ENCODE measurements at places on chromosomes 5 and 9.
A peak's percentile ranks its signal among the peaks of the same experiment; 100 is the strongest.

DNA sequence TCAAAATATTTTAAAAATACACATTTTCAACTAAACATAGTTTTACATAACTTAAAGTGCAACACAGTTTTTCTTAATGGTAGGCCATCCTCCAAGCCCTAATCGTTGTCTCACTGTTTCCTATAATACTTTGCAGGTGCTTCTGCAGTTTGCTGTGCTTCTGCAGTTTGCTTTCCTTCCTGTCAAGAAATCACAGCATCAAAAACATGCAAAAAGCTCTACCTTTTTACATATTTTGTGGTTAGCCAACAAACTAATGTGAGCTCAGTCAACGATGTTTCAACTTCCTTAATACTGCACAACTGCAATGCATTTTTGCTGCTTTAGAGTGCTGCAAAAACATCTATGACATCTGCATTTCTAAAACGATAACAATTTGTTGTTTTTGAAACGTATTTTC lies 25.2 kb downstream of the EMB start:
- no peak for DNase-seq

DNA sequence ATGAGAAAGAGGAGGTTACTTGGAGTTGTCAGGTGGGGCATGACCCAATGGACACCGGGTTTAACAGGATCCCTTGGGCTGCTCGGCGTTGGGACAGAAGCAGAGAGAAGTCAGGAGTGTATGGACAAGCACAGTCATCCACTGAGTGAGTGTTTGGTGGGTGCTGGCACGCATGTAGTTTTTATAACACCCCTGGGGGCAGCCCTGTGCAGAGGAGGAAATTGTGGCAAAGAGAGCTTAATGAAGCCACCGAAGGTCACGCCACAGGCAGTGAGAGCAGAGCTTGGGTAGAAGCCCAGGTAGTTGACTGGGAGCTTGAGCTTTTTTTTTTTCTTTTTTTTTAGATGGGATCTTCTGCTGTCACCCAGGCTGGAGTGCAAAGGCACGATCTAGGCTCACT lies 43.2 kb upstream of the IER5L start:
- peak; percentile 16 for DNase-seq

GRCh38 chr9:88072831-88073375 lies 65.4 kb downstream of the SPATA31C2 start:
- DNase-seq: peak; percentile 10

DNA sequence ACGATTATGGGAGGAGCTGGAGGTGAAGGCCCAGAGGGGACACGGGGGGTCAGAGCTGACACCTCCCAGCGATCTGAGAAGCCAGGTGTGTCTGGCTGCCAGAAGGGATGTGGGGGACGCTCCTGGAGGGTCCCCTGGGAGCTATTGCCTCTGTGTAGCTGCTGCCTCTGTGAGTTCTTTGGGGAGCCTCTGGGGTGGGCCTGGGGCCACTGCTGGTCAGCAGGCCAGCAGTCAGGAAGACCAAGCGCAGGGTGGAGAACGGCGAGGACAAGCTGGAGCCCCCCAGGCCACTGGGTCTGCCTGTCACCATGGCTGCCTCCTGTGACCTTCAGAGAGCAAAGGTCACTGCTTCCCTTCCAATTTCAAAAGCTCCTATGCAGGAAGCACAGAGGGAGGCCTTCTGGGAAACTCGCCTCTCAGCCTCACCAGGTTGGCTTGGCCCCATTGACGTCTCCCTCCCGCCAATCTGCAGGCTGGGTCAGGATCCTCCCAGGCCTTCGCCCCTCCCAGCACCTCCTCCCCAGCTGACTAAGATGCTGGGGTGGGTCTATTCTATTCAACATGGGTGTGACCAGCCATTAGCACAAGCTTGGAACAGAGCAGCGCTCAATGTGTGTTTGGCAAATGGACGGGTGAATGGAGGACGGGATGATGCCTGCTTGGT lies 126.4 kb downstream of the GAPVD1 start:
- DNase-seq: no peak

DNA sequence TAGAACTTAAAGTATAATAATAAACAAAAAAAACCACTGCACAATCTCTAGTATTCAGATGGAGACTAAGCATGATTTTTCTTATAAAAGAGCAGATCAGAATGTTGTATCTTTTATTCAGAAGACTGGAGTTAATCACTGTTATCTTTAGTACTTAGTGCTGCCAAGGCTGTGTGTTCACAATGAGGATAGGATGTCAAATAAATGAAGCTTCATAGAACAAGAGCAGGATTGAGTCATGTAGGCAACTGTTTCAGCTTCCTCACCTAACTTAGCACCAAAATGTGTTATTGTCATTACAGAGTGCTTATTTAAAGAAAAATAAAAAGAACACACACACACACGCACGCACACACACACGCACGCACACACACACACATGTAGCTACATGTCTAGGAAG lies 58.1 kb upstream of the CDKN2B start:
- DNase-seq: peak; percentile 36
